Epithelial cell of prostate (primary cell): ENCODE measurements at places on chromosomes 4 and X.

GRCh38 chrX:13220916-13221315 is 98.9 kb downstream of the ATXN3L start:
- DNase-seq: peak; percentile 68

- no peak for DNase-seq
Observed at GRCh38 chr4:127236889-127237288, 395.9 kb upstream of the INTU start.

DNA sequence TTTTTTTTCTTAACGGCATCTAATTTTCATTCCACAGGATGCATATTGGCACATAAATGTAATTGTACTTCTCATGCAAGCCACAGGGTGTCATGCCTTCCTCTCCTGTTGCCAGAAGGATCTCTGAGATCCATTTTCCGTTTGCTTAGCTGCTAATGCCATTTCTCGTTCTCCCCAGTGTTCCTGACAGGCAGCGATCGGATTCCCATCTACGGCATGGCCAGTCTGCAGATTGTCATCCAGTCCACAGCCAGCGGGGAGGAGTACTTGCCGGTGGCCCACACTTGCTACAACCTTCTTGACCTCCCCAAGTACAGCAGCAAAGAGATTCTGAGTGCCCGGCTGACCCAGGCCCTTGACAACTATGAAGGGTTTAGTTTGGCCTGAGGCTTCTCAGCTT is 8.9 kb upstream of the NAP1L5 start:
- DNase-seq: no peak

DNA sequence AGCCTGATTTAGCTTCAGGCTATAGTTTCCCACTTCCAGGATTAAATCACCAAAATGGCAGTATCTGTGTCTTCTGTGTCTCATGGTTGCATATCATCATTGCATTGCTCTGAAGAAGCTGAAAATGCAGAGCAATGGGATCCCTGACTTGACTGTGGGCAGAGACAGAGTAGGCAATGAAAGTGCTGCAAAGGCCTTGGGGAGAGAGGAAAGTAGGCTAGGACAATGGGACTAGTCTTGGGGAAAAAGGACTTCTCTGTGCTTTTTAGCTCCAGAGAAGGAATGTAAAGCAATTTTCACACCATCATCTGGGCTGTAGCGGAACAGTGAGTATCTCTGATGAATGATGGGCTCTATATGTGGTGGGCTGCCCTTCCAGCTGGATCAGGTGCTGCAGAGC is 202.5 kb downstream of the LDB2 start:
- no peak for DNase-seq

GRCh38 chrX:56800801-56801200 is 71.8 kb downstream of the NBDY start:
- no peak for DNase-seq

- no peak for DNase-seq
Observed at GRCh38 chr4:5204781-5205180, 153.5 kb downstream of the STK32B start.

DNA sequence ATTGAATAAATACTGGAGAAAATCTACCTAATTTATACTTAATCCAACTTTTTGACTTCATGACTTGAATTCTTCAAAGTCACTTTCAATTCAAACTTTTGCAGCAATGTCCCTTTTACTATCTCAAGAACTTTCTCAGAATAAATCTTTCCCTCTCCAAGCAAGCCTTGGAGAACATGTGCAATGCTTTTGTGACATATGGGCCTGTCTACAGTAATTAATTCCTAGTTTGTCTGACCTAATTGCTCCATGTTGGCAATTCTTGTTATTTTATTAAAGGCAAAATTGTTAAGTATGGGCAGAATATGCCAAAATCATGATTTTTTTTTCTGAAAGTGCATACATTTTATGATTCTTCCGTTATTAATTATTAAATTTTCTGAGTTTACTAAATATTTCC is 1115.3 kb downstream of the PDHA2 start:
- DNase-seq: no peak

DNA sequence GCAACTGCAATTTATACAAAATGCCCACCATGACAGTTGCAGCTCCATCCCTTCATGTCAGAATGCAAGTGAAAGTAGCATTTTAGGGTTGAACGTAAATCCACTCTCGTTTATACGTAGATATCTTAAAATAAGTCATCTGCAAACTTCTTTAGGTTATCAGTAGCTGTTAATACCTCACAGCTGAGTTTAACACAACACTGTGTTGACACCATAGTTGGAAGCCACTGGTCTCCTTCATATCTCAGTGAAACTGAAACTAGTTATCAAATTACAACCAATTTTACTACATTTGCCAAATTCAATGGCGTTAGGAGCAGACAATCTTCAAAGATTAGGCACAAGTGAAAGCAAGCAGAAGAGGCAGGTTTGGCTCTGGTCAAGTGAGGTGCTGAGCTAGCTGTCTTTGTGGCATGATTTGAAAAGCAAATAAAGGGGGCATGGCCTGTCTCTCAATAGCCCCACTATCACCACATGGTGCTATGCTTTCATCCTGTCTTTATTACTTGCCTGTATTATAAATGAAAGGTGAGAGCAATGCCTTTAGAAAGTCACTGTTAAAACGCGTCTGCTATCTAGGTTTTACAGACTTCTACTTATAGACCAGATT is 12.3 kb downstream of the PPP3CA start:
- DNase-seq: no peak

- DNase-seq: no peak
Observed at GRCh38 chr4:89142691-89143669, 31.6 kb downstream of the TIGD2 start.

GRCh38 chrX:39808471-39808917 is 289.3 kb downstream of the BCOR start:
- DNase-seq: no peak

DNA sequence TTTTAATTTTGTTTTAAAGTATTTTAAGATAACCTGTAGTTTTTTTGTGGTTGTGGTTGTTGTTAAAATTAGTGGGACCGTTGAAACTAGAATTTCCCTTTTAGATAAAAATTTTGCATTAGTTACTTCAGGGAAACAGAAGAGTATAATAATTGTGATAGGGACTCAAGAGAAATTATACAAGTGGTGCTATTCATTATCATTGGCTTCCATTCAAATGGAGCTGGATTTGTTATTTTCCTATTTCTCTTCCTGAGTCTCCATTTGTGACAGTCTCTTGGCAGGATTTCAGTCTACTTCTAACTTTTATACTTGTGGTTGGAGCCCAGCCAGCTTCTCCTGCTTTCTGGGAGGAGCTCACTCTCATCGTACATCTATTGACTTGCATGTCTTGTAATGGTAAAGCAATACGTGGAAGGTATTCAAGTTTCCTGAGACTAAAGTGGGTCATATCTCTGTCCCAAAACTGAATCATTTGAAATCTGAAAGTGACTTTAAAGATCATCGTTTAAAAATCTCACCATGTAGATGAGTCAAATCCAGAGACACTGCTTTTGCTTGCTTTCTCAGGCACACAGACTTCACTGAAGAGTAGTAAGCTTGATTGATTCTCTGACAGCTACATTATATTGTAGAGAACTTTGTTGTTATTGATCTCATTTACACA is 155.8 kb downstream of the RPA4 start:
- DNase-seq: no peak

GRCh38 chrX:107760304-107761077 is 15.1 kb downstream of the TSC22D3 start:
- DNase-seq: no peak

GRCh38 chr4:53553486-53554210 is 37.6 kb downstream of the LNX1 start:
- no peak for DNase-seq

GRCh38 chr4:178309890-178310289 is 867.7 kb upstream of the AGA start:
- no peak for DNase-seq

GRCh38 chr4:28241021-28241420 is 1380.4 kb downstream of the STIM2 start:
- DNase-seq: no peak

DNA sequence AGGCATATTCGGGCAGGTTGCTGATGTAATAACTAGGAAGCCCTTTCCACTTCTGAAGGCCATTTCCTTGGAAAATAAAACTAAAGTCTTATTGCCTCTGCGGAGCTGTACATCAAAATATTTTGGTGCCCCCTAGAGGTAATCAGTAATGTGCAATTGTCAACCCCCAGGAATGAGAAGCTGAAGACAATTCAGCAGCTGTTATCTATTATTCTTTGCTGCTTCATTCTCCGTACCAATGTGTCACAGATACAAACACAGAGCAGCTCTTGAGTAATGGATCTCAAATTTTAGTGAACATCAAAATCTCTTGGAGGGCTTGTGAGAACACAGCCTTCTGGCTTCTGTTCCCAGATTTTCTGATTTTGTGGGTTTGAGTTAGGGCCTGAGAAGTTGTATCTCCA is 3.5 kb upstream of the SLIT2 start:
- DNase-seq: no peak

DNA sequence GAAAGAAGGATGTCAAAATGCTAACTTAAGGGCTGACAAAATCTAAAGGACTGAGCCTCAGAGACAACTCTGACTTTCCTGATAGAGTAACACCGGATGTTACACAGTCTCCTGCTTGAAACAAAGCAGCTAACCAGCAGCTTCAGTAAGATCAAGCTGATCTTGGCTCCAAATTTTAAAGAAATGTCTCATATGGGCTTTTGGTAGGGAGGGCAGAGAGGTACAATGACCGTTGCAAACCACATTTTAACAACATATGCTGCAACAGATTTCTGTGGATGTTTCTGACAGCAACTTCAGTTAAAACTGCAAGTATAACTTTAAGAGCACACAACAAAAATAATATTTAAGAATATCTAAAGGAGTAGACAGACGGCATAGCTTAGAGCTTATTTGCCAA is 9.1 kb downstream of the RPGR start:
- DNase-seq: no peak

DNA sequence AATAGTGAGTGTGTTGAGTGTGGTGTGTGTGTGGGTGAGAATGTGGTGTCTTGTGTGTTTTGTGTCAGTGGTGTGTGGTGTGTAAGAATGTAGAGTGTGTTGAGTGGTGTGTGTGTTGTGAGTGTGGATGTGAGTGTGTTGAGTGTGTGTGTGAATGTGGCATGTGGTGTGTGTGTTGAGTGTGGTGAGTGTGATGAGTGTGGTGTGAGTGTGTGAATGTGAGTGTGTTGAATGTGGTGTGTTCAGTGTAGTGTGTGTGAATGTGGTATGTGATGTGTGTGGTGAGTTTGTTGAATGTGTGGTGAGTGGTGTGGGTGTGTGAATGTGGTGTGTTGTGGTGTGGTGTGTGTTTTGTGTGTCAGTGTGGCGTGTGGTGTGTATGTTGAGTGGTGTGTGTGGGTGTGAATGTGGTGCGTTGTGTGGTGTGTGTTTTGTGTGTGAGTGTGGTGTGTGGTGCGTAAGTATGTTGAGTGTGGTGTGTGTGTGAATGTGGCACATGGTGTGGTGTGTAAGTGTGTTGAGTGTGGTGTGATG is 60.8 kb upstream of the SORCS2 start:
- no peak for DNase-seq

GRCh38 chr4:23730998-23731397 is 158.8 kb downstream of the PPARGC1A start:
- DNase-seq: no peak

DNA sequence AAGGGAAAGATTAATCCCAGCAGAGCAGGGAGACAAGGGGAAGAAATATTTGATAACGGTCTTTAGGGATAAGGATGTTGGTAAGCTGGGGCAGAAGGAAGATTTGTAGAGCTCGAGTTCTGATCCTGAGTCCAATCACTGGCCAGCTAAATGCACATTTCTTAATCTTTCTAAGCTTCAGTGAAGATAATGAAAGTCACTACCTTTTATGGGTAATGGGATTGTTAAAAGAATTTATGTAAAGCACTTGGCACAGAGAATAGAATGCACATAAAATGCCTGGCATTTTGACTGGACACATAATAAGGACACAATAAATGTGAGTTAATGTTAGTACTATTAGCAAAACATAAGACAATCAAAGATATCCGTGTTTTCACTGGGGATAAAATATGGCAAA is 43.3 kb downstream of the NCAPG start:
- no peak for DNase-seq

DNA sequence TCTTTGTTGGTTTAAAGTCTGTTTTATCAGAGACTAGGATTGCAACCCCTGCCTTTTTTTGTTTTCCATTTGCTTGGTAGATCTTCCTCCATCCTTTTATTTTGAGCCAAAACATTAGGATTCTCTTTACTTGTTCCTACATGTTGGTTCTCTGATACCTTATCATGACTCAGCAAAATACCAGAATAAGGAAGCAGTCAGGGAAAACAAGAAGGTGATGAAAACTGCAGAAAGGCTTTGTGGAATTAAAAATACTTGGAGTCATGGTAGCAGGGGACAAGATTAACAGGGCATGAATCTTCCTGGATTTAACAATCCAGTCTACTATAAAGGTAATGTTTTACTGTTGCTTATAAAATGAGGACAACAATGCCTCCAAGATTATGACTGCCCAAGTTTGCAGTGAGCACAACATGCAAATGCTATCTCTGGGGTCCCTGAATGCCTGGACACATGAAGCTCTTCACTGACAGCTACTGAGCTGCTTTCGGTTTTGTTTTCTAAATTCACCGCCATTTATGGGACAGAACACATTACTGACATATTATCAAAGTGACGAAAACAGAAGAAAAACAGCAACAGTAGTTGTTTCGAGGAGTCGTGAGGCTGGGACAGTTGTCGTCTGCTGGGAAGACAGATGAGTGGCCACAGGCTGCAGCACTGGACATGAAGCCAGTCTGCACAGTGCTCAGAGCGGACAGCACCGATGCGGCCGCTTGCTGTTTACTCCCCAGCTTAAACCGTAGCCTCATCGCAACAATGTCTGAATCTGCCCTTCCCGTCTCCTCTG is 174.5 kb upstream of the DKK2 start:
- DNase-seq: peak; percentile 22

GRCh38 chr4:106369456-106370060 is 980 bp upstream of the GIMD1 start:
- peak; percentile 12 for DNase-seq

GRCh38 chr4:106172861-106173260 is 143.1 kb downstream of the TBCK start:
- no peak for DNase-seq

GRCh38 chr4:62117886-62118285 is 917.8 kb downstream of the ADGRL3 start:
- no peak for DNase-seq

DNA sequence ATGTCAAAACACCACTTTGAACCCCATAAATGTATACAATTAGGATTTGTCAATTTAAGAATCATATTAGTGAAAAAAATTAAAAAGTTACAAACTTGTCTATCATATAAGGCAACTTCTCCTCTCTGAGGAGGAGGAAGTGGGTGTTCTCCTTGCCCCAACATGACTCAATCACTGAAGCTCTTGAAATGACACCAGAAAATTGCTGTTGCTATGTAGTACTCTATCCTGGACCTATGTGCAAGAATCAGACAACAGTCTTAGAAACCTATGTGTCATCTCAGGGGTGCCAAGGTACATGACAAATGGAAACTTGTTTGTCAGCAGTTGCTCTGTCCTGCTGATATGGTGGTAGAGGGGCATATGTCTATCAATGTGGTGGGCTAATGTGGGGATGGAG is 47.7 kb downstream of the HMGB3 start:
- no peak for DNase-seq

GRCh38 chr4:174873931-174874330 is 44.2 kb upstream of the ADAM29 start:
- DNase-seq: no peak
